Left lung (tissue), 14 donors: ENCODE measurements at places on chromosomes 4 and X. TPM values are rescaled to one million over a fixed set of nuclear protein-coding genes. Genes with fewer than 3 reads are reported as not detected.

UGT2B17 gene
- total RNA-seq, result not detected

ITIH6 gene
- not detected for total RNA-seq

RHOXF2B gene
- not detected for total RNA-seq

MAP9 gene
- 20.7 TPM for total RNA-seq

ZCCHC18 gene
- total RNA-seq, result 0.42 TPM

MXD4 gene
- 84.6 TPM for total RNA-seq

GRCh38 chrX:135454816-135455215, 33.1 kb downstream of the SMIM10L2A start:
- H3K27ac ChIP-seq, result no peak overlapping the region
- no peak for DNase-seq
- no peaks in the 10 kb centered on the region for H3K36me3 ChIP-seq
- no peaks in the 10 kb centered on the region for H3K27me3 ChIP-seq
- H3K4me3 ChIP-seq, result no peak overlapping the region
- H3K4me1 ChIP-seq, result no peaks in the 10 kb centered on the region

DNA sequence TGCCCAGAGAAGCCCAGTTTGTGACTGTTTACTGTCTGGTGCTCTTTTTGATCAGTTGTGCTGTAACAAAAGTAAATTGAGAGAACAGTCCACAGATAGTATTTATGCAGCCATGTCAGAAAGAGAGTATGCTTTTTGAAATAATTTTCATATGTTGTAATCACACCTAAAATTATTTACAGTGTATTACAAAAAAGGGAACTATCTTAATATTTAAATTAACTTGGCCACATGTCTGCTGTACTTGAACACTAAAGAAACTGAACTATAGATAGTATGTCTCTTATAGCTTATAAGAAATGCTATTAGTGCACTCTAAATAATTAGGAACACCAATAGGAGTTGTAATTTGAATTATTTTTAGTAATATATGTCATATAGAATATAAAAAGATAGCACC, 30.2 kb downstream of the KIAA0232 start:
- H3K4me1 ChIP-seq, result peaks cover 43% of the 10 kb centered on the region
- H3K36me3 ChIP-seq, result no peaks in the 10 kb centered on the region
- H3K27me3 ChIP-seq, result no peaks in the 10 kb centered on the region
- H3K4me3 ChIP-seq, result no peak overlapping the region
- no peak for DNase-seq

- no peaks in the 10 kb centered on the region for H3K4me1 ChIP-seq
- no peaks in the 10 kb centered on the region for H3K27me3 ChIP-seq
- no peak for DNase-seq
- no peak overlapping the region for H3K4me3 ChIP-seq
- peak overlapping the region; percentile 61 for H3K27ac ChIP-seq
Measured at GRCh38 chr4:71607780-71608677, 175.8 kb downstream of the GC start.

DNA sequence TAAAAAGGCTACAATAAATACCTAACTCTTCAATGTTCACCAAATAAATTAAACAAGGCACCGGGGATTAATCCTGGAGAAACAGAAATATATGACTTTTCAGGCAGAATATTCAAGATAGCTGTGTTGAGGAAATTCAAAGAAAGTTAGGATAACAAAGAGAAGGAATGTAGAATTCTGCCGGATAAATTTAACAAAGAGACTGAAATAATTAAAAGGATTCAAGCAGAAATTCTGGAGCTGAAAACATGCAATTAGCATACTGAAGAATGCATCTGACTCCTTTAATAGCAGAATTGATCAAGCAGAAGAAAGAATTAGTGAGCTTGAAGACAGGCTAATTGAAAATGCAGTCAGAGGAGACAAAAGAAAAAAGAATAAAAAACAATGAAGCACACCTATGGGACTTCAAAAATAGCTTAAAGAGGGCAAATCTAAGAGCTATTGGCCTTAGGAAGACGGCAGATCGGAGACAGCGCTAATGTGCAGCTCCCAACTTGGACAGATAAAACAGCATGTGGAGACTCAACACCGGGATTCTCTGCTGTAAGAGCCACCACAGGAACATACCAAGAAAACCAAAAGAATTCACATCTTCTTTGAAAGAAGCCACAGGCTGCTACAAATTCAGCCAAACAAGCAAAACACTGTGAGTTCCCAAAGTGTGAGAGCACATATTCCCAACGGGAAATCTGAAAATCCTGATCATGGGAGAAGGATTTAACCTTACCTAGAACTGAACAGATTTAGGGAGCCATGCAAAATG, 1290.9 kb downstream of the PCDH18 start:
- no peaks in the 10 kb centered on the region for H3K4me1 ChIP-seq
- H3K36me3 ChIP-seq, result no peaks in the 10 kb centered on the region
- H3K4me3 ChIP-seq, result no peak overlapping the region
- no peaks in the 10 kb centered on the region for H3K27me3 ChIP-seq
- no peak overlapping the region for H3K27ac ChIP-seq

DNA sequence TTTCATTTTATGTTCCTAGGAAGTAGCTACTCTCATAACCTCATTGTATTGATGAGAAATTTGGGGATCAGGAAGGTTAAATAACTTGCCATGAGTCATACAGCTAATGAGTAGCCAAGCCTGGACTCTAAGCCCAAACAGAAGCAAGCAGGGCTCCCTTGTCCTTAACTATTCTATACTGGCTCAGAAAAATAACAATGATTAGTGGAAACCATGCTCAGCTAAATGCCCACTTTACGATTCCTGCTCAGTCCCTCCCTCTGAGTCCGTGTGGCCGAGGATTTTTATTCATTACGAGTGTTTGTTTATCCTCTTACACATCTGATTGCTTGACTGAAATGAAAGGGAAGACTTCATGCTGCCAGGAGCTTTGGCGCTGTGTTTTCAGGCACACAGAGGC, 100.9 kb downstream of the SLC34A2 start:
- no peak overlapping the region for H3K4me3 ChIP-seq
- no peaks in the 10 kb centered on the region for H3K4me1 ChIP-seq
- H3K27ac ChIP-seq, result no peak overlapping the region
- H3K27me3 ChIP-seq, result no peaks in the 10 kb centered on the region
- DNase-seq, result no peak
